ENCODE measurements at places on chromosomes 2 and 18. TPM values are rescaled to one million over a fixed set of nuclear protein-coding genes. Genes with fewer than 3 reads are reported as not detected.

Gene RABL2A
- 9.2 TPM for total RNA-seq

Gene PRSS56
- total RNA-seq = not detected

GRCh38 chr2:7887441-7887840 lies 794.4 kb upstream of the ID2 start:
- no peaks in the 10 kb centered on the region for H3K36me3 ChIP-seq
- DNase-seq = no peak
- H3K4me3 ChIP-seq = no peak overlapping the region
- H3K27ac ChIP-seq = no peak overlapping the region

DNA sequence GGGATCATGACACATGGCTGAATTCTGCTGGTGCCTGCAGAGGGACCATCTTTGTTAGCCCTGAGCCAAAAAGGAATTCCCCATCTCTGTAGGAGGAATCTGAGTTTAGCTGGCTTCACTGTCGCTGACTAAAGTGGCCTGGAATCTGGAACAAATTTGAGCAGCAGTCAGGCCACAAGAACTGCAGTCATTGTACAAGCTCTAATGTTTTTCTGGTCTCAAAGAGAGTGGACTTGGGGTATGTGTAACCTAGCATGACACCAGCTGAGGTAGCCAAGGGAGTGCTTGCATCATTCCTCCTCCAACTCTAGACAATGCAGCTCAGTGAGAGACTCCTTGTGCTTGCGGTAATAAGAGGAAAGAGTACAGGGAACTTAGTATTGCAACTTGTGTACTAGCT lies 539.1 kb upstream of the LRRTM4 start:
- no peak for DNase-seq
- H3K27me3 ChIP-seq = no peaks in the 10 kb centered on the region
- H3K4me1 ChIP-seq = no peaks in the 10 kb centered on the region
- no peaks in the 10 kb centered on the region for H3K36me3 ChIP-seq

DNA sequence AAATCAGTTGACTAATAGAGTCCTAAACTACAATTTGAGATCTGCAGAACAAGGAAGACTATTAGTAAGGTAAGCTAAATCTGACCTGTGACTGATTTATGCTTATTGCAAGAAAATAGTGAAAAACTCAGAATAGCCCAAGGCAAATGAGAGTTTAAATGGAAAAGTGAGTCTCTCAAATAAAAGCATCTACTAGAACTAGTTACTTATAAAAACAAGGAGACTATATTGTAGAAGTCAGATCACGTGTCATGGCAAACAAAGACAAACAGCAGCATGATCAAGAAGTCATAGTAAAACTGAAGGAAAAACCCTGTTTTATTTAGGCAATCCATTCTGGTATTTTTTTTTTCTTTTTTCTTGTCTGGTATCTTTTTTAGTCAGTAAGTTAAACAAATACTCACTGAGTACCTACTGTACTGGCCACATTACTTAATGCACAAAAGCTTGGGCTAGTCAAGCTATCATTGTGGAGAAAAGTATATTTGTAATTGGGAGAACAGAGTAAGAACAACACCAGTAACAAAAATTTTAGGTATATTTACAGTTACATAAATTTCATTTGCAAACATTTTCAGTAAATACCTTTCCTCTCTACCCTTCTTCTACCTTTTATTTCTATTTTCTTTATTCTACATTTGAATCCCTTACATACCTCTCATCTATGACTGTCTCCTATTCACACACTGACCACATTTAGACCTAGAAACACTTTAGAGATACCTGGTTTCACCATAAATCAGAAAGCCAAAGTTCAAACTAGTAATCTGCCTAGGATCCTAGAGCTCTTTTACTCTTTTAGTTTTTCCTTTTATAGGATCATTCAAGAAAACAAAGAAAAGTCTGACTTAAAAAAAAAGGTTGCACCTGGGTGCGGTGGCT lies 23.7 kb downstream of the CCDC88A start:
- no peaks in the 10 kb centered on the region for H3K27me3 ChIP-seq
- DNase-seq = no peak
- H3K36me3 ChIP-seq = no peaks in the 10 kb centered on the region
- no peak overlapping the region for H3K27ac ChIP-seq
- H3K4me1 ChIP-seq = no peaks in the 10 kb centered on the region

DNA sequence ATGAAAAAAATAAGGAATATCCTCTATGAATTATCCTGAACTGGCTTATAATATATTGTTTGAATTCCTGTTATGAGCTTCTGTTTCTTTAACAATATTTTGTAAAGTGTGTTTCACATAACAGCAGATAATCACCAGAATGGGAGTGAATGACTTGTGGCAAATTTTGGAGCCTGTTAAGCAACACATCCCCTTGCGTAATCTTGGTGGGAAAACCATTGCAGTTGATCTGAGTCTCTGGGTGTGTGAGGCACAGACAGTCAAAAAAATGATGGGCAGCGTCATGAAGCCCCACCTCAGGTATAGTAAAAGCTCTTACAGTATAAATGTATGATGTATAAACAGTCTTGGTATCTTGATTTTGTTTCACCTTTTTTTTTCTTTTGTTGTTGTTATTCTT lies 5.9 kb downstream of the GEN1 start:
- no peak overlapping the region for H3K27ac ChIP-seq
- H3K27me3 ChIP-seq = no peaks in the 10 kb centered on the region
- peaks cover 20% of the 10 kb centered on the region for H3K36me3 ChIP-seq

- peaks cover 3% of the 10 kb centered on the region for H3K27me3 ChIP-seq
- no peaks in the 10 kb centered on the region for H3K36me3 ChIP-seq
- no peaks in the 10 kb centered on the region for H3K4me1 ChIP-seq
- no peak overlapping the region for H3K27ac ChIP-seq
Measured at GRCh38 chr2:165637396-165637795, 156.7 kb downstream of the GALNT3 start.

Data from activated naive CD4-positive, alpha-beta T cell treated with anti-CD3 and anti-CD28 coated beads for 36 hours (primary cell).